Heart right ventricle (tissue), 16 donors: ENCODE measurements at places on chromosomes 4 and X.

DNA sequence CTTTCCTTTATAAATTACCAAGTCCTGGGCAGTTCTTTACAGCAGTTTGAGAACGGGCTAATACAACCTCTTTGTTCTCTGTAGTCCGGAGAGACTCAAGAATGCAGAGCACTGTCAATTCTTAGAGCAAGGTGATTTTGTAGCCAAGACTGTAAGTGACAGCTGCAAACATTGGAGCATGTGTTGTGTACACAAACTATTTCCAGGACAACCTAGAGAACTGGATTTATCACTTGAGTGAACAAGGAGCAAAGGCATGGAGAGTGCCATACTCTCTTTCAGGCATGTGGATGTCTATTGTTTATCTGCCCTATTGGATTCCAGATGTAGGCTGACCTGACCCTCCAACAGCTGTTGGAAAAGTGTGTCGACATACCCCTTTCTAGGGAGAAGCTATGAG lies 153.9 kb downstream of the SPANXN3 start:
- H3K27me3 ChIP-seq, result no peaks in the 10 kb centered on the region
- DNase-seq, result no peak
- no peak overlapping the region for H3K4me3 ChIP-seq
- H3K4me1 ChIP-seq, result no peaks in the 10 kb centered on the region

- no peak overlapping the region for H3K27ac ChIP-seq
- DNase-seq, result no peak
- H3K27me3 ChIP-seq, result no peaks in the 10 kb centered on the region
- no peak overlapping the region for H3K4me3 ChIP-seq
- H3K36me3 ChIP-seq, result no peaks in the 10 kb centered on the region
Measured at GRCh38 chrX:41616935-41617334, 71.8 kb upstream of the GPR34 start.

GRCh38 chr4:138964716-138965426 lies 50.7 kb upstream of the NOCT start:
- H3K4me1 ChIP-seq, result no peaks in the 10 kb centered on the region
- no peaks in the 10 kb centered on the region for H3K27me3 ChIP-seq
- no peak overlapping the region for H3K27ac ChIP-seq
- H3K36me3 ChIP-seq, result no peaks in the 10 kb centered on the region

DNA sequence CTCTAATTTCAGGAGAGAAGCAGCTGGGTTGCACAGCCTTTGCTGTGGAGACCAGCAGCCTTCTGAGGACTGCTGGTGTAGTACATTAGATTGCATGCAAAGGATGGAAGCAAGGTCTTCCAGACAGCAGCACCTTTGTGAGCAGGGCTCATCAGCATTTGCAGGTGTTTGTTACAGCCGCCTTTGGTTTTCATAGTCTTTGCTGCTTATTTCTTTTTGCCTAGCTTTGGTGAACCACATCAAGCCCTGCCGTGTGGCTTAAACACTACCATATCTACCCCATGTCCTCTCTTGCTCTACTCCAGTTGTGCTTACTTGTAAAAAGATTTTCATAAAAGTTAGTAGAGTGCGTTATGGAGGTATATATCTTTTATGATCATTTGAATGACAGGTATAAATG lies 57.5 kb downstream of the MTM1 start:
- H3K4me3 ChIP-seq, result no peak overlapping the region
- H3K36me3 ChIP-seq, result no peaks in the 10 kb centered on the region
- no peak overlapping the region for H3K27ac ChIP-seq

GRCh38 chrX:16924631-16925480 lies 21.6 kb upstream of the REPS2 start:
- H3K4me1 ChIP-seq, result no peaks in the 10 kb centered on the region
- no peak overlapping the region for H3K4me3 ChIP-seq
- no peaks in the 10 kb centered on the region for H3K36me3 ChIP-seq
- H3K27ac ChIP-seq, result no peak overlapping the region
- no peak for DNase-seq

- H3K4me1 ChIP-seq, result peaks cover 16% of the 10 kb centered on the region
- H3K27me3 ChIP-seq, result no peaks in the 10 kb centered on the region
- H3K4me3 ChIP-seq, result no peak overlapping the region
- no peak overlapping the region for H3K27ac ChIP-seq
Measured at GRCh38 chr4:37689353-37690095, 3.3 kb upstream of the RELL1 start.

GRCh38 chr4:88967883-88968331 lies 89.1 kb downstream of the FAM13A start:
- H3K4me3 ChIP-seq, result no peak overlapping the region
- H3K27ac ChIP-seq, result no peak overlapping the region
- H3K27me3 ChIP-seq, result no peaks in the 10 kb centered on the region
- H3K36me3 ChIP-seq, result no peaks in the 10 kb centered on the region
- no peaks in the 10 kb centered on the region for H3K4me1 ChIP-seq
- DNase-seq, result no peak

DNA sequence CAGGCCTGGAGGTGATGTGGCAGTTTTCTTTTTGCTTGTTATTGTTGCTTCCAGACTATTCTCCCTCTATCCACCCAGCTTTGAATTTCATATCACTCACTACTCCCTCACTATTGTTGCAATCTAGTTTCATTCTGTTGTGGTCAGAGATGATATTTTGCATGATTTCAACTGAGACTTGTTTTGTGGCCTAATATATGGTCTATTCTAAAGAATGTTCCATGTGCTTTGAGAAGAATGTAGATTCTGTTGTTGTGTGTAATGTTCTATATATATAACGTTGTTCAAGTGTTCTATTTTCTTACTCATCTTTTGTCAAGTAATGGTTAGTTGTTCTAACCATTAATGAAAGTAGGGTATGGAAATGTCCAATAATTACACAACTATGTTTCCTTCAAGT lies 59.0 kb downstream of the THOC2 start:
- no peaks in the 10 kb centered on the region for H3K4me1 ChIP-seq
- H3K27me3 ChIP-seq, result no peaks in the 10 kb centered on the region
- no peak overlapping the region for H3K4me3 ChIP-seq
- DNase-seq, result no peak
